Left ventricle myocardium inferior (tissue), 1 donor: ENCODE measurements at places on chromosomes 4 and X. TPM values are rescaled to one million over a fixed set of nuclear protein-coding genes. Genes with fewer than 3 reads are reported as not detected.

NDUFB11 gene
- total RNA-seq = 171 TPM

GRCh38 chrX:10159145-10159468 lies 2.3 kb downstream of the CLCN4 start:
- H3K27me3 ChIP-seq = no peaks in the 10 kb centered on the region
- no peaks in the 10 kb centered on the region for H3K36me3 ChIP-seq
- H3K4me1 ChIP-seq = peaks cover 12% of the 10 kb centered on the region
- H3K4me3 ChIP-seq = no peak overlapping the region

DNA sequence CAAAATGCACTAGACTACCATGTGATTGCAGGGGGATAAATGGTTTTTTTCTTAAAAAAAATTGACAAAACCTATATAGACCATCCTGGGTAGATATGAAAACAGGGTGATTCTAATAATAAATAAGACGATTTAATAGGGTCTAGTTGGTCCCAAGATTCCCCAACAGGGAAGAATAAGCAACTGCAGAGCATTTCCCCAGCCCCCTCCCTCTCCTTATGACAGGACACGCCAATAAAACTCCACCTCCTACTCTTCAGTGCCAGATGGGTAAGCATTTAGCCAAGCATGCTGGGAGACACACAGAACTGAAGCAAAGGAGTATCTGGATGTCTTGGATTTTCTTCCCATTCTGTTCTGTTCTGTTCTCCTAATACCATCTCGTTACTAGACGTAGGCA lies at the start of gene BRS3:
BRS3 (plus strand) TSS at position 301 of the 400 bp plus-strand sequence. CDS start 168 bp downstream, outside the sequence.
- no peak within 1 kb of the TSS for H3K27ac ChIP-seq
- H3K4me3 ChIP-seq = no peak within 1 kb of the TSS
- H3K4me1 ChIP-seq = no peaks in the 10 kb centered on the region
- no peak for DNase-seq
- peaks cover 24% of the 10 kb centered on the region for H3K27me3 ChIP-seq

SNX12 gene
- total RNA-seq = 42.7 TPM

CFP gene
- 3.0 TPM for total RNA-seq

ASB5 gene
- total RNA-seq = 4.3 TPM

SLC16A2 gene
- 6.1 TPM for total RNA-seq

DNA sequence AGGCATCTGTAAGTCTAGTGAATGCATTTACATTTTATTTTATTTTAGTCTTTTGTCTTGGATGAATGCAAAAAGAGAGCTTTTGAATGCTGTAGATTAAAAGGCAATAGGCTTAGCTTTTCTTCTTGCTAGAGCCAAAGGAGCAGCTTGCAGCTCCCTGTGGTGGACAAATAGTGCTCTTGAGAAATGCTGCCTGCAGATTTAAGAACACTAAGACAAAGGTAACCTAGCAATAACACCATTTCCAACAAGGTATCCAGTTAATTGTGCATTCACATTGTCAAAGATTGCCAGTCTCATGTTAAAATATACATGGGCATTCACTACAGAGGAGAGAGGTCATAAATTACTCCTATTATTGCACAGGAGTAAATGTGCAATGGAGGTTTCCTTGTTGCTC lies 859.2 kb upstream of the PRKX start:
- H3K27me3 ChIP-seq = no peaks in the 10 kb centered on the region
- H3K36me3 ChIP-seq = no peaks in the 10 kb centered on the region
- no peak overlapping the region for H3K27ac ChIP-seq

GRCh38 chr4:8387615-8388527 lies 52.7 kb downstream of the ACOX3 start:
- no peak overlapping the region for H3K27ac ChIP-seq
- no peak overlapping the region for H3K4me3 ChIP-seq
- H3K36me3 ChIP-seq = peaks cover 59% of the 10 kb centered on the region
- peaks cover 57% of the 10 kb centered on the region for H3K4me1 ChIP-seq
- H3K27me3 ChIP-seq = no peaks in the 10 kb centered on the region
- DNase-seq = no peak

GRCh38 chrX:2784026-2784425 lies 32.2 kb downstream of the XG start:
- peaks cover 7% of the 10 kb centered on the region for H3K27me3 ChIP-seq
- H3K27ac ChIP-seq = no peak overlapping the region
- H3K4me1 ChIP-seq = no peaks in the 10 kb centered on the region
- H3K36me3 ChIP-seq = no peaks in the 10 kb centered on the region
- no peak for DNase-seq
- no peak overlapping the region for H3K4me3 ChIP-seq

DNA sequence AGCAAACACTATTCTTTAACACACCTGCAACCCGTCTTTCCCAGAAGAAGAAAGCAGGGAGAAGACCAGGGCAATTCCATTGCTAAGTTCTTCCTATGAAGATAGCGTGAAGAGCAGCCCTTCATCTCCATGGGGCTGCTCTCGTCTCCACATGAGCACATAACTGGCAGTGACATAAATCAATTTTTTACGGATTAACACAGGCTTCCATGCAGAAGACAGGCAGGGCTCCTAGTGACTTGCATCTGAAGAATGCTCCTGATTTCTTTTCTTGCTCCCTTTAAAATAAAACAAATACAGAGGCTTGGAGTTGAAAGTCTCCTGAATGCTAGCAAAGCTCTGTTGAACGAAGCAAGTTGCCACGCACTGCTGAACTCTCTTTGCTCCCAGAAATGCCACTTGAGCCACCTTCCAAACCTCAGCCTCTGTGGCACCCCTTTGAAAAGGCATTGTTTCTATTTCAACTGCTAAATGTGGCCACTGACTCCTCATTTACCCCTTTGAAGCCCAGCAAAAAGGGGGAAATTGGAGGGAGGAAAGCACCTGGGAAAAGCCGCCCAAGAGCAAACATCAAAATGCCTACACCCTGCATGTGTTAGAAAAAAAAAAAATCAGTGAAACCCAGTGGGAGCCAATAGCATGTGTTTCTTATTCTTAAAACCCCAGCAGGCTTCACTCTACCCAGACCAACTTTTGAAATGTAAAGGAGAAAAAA lies 383.7 kb downstream of the IDS start:
- no peaks in the 10 kb centered on the region for H3K27me3 ChIP-seq
- no peaks in the 10 kb centered on the region for H3K36me3 ChIP-seq
- H3K27ac ChIP-seq = no peak overlapping the region
- no peaks in the 10 kb centered on the region for H3K4me1 ChIP-seq
- DNase-seq = no peak

DNA sequence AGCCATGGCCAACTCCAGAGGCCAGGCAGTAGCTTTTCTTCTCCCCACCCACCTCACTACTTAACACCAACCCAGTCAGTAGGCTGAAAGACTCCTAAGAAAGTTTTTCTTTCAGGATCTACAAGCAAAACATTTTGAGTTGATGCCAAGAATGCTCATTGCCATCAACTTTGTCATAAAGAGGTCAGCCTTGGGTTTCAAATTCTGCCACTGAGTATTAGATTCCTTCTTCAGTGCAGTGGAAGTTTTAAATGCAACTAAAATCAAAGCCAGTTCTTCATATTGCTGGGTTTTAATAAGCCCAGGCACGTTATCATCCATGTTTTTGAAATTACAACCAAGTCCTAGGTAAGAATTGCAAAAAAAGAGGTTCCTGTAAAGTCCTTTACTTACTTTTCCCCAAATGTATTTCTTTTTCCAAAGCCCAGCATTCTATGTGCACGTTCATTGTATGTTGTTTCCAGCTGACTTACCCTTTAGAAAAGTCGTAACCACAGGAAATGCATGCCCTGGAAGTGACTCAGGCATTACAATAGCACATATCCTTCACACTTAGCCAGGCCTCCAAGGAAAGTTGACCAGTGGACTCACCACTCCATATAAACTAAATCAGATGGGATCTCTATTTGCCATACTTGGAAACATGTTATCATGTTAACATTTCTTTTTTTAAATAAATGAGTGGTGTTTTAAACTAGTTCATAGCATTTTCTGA lies 229.9 kb downstream of the SOX3 start:
- no peaks in the 10 kb centered on the region for H3K4me1 ChIP-seq
- DNase-seq = no peak
- H3K27ac ChIP-seq = no peak overlapping the region
- H3K36me3 ChIP-seq = no peaks in the 10 kb centered on the region

- DNase-seq = no peak
- H3K4me1 ChIP-seq = peaks cover 79% of the 10 kb centered on the region
- H3K4me3 ChIP-seq = no peak overlapping the region
- H3K27me3 ChIP-seq = no peaks in the 10 kb centered on the region
- H3K27ac ChIP-seq = peak overlapping the region; percentile 20
Observed at GRCh38 chr4:158850800-158851644, 82.2 kb downstream of the FNIP2 start.

C4orf36 gene
- total RNA-seq = 0.96 TPM

DNA sequence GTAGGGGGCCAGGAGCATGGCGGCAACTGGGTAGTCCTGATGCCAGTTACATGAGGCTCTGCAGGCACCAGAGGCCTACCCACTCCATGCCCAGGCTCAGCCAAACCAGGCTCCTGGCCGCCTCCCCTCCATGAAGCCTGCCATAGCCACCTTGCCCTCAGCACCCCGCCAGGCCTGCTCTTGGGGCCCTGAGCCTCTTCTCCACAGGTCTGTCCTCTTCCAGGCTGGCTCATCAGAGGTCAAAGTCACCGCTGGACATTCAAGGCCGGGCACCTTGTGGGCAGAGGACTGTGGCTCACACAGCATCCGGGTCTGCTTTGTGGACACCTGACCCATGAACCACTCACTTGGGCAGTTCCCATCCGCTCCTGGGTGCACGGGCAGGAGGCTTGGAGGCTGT lies 60.0 kb upstream of the AFAP1 start:
- peaks cover 6% of the 10 kb centered on the region for H3K36me3 ChIP-seq
- no peak overlapping the region for H3K4me3 ChIP-seq
- no peak overlapping the region for H3K27ac ChIP-seq
- no peak for DNase-seq

DNA sequence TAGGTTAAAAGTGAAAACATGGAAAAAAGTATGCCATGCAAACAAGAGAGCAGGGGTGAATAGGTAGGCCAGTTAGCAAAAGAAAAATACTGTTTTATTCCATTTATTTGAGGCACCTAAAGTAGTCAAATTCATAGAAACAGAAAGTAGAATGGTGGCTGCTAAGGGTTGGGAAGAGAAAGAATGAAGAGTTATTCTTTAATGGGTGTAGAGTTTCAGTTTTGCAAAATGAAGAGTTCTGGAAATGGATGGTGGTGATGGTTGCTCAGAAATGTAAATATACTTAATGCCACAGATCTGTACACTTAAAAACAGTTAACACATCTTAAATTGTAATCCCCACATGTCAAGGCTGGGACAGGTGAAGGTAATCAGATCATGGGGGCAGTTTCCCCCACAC lies 29.7 kb downstream of the PARM1 start:
- DNase-seq = no peak
- no peak overlapping the region for H3K4me3 ChIP-seq
- H3K4me1 ChIP-seq = peaks cover 11% of the 10 kb centered on the region
- H3K36me3 ChIP-seq = no peaks in the 10 kb centered on the region
- no peak overlapping the region for H3K27ac ChIP-seq

- no peak overlapping the region for H3K27ac ChIP-seq
- H3K4me1 ChIP-seq = no peaks in the 10 kb centered on the region
- H3K27me3 ChIP-seq = no peaks in the 10 kb centered on the region
- no peak overlapping the region for H3K4me3 ChIP-seq
Observed at GRCh38 chr4:166140951-166141350, 267.9 kb downstream of the TLL1 start.

DNA sequence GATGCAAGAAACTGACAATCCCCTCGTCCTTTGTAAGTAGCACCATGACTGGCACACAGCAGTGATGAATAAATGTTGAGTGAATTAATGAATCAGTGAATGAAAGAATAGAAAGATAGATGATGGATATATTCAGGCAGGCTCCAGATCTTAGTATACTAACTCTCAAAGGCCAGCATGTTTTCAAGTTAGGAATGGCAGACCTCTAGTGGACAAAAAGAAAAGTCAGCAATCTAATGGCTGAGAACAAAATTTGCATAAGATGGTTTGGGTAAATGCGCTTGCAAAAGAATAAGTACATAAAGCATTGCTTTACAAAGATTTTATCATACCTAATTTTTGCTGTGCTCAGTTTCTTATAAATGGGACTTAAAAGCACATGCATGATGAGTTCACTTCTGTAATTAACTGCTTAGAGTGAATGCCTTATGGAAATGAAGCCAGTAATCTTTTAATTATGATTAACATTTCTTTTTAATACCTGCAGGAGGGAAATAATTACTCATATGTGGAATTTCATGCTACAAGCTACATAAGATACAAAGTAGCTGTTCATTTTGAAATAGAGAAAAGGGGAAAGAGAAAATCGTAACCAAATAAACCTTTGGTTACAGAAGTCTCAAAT lies 126.9 kb upstream of the GPRIN3 start:
- H3K4me1 ChIP-seq = no peaks in the 10 kb centered on the region
- H3K27ac ChIP-seq = no peak overlapping the region
- no peaks in the 10 kb centered on the region for H3K27me3 ChIP-seq
- DNase-seq = no peak
- no peak overlapping the region for H3K4me3 ChIP-seq
- H3K36me3 ChIP-seq = no peaks in the 10 kb centered on the region

DNA sequence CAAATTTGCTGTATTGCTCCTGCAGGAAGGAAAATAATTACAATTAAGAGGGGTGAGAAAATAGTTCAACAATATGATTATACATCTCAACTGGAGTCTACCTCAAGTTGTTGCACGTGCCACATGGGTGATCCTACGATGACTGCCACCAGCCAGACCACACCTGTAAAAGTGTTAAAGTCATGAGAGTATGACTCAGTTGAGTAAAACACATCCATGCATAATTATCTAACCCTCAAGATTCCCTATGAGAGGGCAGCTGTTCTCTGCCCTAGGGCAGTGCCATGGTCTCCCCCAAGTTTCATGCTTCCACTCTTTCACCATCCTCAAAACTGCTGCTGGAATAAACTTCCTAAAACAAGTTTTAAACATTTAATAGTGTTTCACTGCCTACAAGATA lies 44.1 kb downstream of the QRFPR start:
- H3K36me3 ChIP-seq = no peaks in the 10 kb centered on the region
- DNase-seq = no peak
- H3K27ac ChIP-seq = no peak overlapping the region
- H3K4me3 ChIP-seq = no peak overlapping the region

GRCh38 chrX:9656277-9656676 lies 109.4 kb downstream of the GPR143 start:
- no peaks in the 10 kb centered on the region for H3K36me3 ChIP-seq
- H3K27ac ChIP-seq = peak overlapping the region; percentile 44
- DNase-seq = no peak
- peaks cover 3% of the 10 kb centered on the region for H3K4me1 ChIP-seq
- no peak overlapping the region for H3K4me3 ChIP-seq

ELMOD2 gene
- 16.8 TPM for total RNA-seq
